ENCODE measurements at places on chromosomes 5 and 9.

DNA sequence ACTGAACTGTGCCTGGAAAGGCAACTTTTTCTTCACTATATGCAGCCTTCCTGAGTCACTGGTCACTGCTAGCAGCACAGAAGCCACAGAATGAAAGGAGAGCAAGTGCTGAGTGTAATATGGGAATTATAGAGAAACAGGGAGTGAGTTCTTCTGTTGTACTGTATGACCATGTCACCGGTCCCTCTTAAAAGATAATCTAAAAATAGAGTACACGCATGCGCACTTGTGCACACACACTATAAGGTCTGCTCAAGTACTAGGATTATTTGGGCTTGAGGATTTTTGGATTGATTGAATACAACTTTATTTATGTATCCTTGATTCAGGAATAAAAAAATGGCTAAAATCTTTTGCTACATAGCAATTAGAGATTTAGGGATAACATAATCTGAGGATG is 571.9 kb downstream of the PDE4D start:
- DNase-seq = no peak

GRCh38 chr9:35813434-35814105 is 1.3 kb downstream of the HINT2 start:
- DNase-seq = no peak

- no peak for DNase-seq
Measured at GRCh38 chr5:11050596-11051304, 289.7 kb upstream of the DAP start.

DNA sequence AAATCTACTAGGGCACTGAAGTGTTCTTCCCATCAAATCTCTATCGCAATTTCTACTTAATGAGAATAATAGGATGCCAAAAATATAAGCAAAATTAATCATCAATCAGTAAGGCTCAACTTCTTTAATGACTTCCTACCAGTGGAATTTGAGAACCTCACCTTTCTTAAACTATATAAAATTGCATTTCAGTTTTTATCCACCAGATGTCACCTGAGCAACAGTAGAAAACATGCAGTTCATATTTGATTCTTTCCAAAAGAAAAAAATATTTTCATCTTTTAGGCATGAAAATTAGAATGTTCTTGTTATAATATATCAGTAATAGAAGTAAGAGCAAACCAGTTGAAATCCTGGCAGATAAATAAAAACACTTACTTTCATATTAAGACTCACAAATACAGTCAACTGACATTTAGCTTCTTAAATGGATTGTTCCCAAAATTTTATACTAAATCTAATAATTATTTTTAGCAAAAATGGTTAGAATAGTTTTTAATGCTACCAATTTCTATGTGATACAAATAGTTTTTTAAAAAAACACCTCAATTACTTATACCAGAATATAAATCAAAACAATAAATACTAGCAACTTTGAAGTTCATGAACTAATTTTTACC is 13.4 kb upstream of the CCDC112 start:
- DNase-seq = no peak

- DNase-seq = peak; percentile 48
Measured at GRCh38 chr5:33441241-33442177, 744 bp downstream of the TARS1 start.

Measured in stimulated activated CD4-positive, alpha-beta T cell treated with anti-CD3 and anti-CD28 coated beads, Interleukin-4, amount 100 ng/mL, for 24 hours (primary cell).